ENCODE measurements at places on chromosomes 1 and 21.

GRCh38 chr1:192936313-192937018, 122.7 kb downstream of the UCHL5 start:
- H3K27me3 ChIP-seq, result no peaks in the 10 kb centered on the region
- H3K27ac ChIP-seq, result no peak overlapping the region
- no peak overlapping the region for H3K4me3 ChIP-seq
- no peak for DNase-seq

DNA sequence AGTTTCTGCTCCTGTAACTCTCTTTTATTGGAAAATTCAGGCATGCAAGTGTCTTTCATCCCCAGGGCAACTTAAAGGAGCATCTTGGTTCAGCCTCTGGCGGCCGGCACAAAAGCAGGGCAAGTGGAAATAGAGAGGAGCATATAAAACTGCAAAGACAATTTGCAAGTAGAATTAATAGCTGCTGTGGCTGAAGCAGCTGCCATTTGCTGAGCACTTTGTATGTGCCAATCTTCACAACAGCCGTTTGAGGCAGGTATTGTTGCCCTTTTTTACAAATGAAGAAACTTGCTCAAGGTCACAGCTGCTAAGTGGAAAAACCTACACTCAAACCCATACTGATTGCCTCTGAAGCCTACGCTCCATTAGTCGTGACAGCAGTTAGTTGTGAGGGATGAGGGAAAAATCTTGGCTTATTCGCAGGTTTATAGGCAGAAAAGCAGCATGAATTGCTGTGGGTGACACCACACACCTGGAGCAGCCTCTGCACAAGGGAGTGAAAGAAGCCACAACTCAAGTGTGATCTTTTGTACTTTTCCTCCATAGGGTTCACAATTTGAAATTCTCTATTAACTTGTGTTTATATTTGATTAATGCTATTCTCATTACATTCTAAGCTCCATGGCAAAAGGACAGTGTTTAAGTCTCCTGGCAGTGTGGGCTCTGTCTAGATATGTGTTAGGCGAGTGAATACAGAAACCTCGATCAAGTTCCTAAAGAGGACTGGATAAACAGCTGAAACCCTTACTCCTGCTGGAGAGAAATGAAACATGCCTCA, 99.0 kb upstream of the BEND5 start:
- H3K4me1 ChIP-seq, result no peaks in the 10 kb centered on the region
- no peak for DNase-seq
- H3K27me3 ChIP-seq, result no peaks in the 10 kb centered on the region
- no peak overlapping the region for H3K27ac ChIP-seq
- H3K4me3 ChIP-seq, result no peak overlapping the region

GRCh38 chr21:30337772-30338171, 278 bp upstream of the KRTAP27-1 start:
- no peak overlapping the region for H3K27ac ChIP-seq
- H3K4me1 ChIP-seq, result no peaks in the 10 kb centered on the region
- no peaks in the 10 kb centered on the region for H3K27me3 ChIP-seq
- DNase-seq, result no peak

DNA sequence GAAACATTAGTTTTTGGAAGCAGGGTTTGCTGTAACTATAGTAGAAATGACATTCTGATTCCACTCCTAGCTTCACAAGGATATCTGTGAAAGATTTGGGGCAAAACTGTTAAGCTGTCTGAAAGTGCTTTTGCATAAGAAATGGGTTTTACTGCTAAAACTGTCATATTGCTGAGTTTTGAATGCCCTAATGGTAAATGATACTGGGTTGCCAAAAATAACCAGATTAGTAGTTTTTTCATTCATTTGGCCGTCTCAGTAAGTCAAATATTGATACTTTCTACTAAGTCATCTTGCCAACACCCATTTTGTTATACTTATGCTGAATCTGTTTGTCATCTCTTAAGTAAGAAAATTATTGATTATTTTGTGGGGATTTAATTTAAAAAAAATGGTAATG, 399 bp upstream of the PTPRC start:
- peak overlapping the region; percentile 63 for H3K27ac ChIP-seq
- no peaks in the 10 kb centered on the region for H3K4me1 ChIP-seq
- H3K36me3 ChIP-seq, result no peaks in the 10 kb centered on the region
- no peak for DNase-seq

DNA sequence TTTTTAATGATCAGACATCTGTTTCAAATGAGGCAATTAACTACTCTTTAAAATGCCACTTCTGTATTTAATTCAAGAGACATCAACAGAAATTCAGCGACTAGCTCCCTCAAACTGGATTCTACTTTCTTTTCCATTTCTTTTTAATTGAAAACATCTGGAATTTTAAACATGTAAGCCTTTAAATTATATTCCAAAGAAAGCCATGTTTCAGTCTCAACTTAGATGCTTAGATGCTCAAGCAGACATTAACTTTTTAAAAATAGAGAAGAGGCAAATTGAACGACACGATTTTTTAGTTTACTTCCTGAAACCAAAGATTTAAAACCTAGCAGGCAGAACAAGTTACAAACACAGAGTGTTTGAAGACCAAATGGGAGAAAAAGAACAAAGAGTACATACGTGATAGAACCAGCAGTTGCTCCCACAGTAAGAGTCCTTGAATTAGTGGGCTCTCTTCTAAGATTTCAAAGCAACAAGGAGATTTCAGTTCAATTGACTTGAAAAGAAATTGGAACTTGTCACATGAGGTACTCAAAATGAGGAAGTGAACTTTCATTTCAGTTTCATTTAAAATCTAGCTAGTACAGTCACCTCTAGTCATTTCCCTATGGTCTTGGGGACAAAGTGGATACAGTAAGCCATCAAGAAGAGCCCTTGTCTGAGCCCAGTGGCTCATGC, at the start of gene CTSS:
Gene CTSS, minus strand, starts transcription at position 483 of the 681 bp plus-strand sequence. CDS start 1,015 bp downstream, outside the sequence.
- H3K36me3 ChIP-seq, result no peaks in the 10 kb centered on the region
- H3K4me3 ChIP-seq, result peak within 1 kb of the TSS; percentile 32
- DNase-seq, result no peak
- no peaks in the 10 kb centered on the region for H3K27me3 ChIP-seq
- H3K27ac ChIP-seq, result peak within 1 kb of the TSS; percentile 87

GRCh38 chr1:203311368-203312301, 6.3 kb downstream of the BTG2 start:
- peaks cover 43% of the 10 kb centered on the region for H3K4me1 ChIP-seq
- no peak overlapping the region for H3K4me3 ChIP-seq
- peaks cover 11% of the 10 kb centered on the region for H3K36me3 ChIP-seq
- no peaks in the 10 kb centered on the region for H3K27me3 ChIP-seq
- DNase-seq, result no peak

GRCh38 chr21:39648879-39649278, 36.1 kb downstream of the B3GALT5 start:
- H3K4me1 ChIP-seq, result peaks cover 8% of the 10 kb centered on the region
- H3K27me3 ChIP-seq, result no peaks in the 10 kb centered on the region
- no peak overlapping the region for H3K4me3 ChIP-seq
- H3K27ac ChIP-seq, result no peak overlapping the region
- no peak for DNase-seq

GRCh38 chr1:62841587-62842169, 57.7 kb downstream of the ATG4C start:
- H3K4me1 ChIP-seq, result no peaks in the 10 kb centered on the region
- H3K4me3 ChIP-seq, result no peak overlapping the region
- DNase-seq, result no peak
- H3K27me3 ChIP-seq, result no peaks in the 10 kb centered on the region
- no peaks in the 10 kb centered on the region for H3K36me3 ChIP-seq

- no peaks in the 10 kb centered on the region for H3K4me1 ChIP-seq
- no peak overlapping the region for H3K27ac ChIP-seq
- H3K36me3 ChIP-seq, result no peaks in the 10 kb centered on the region
- H3K4me3 ChIP-seq, result no peak overlapping the region
- no peak for DNase-seq
- no peaks in the 10 kb centered on the region for H3K27me3 ChIP-seq
Observed at GRCh38 chr1:35371506-35371905, 103.0 kb downstream of the ZMYM4 start.

GRCh38 chr1:43296207-43296606, 4.6 kb upstream of the TIE1 start:
- peaks cover 37% of the 10 kb centered on the region for H3K4me1 ChIP-seq
- no peak for DNase-seq
- no peaks in the 10 kb centered on the region for H3K36me3 ChIP-seq
- no peak overlapping the region for H3K4me3 ChIP-seq

DNA sequence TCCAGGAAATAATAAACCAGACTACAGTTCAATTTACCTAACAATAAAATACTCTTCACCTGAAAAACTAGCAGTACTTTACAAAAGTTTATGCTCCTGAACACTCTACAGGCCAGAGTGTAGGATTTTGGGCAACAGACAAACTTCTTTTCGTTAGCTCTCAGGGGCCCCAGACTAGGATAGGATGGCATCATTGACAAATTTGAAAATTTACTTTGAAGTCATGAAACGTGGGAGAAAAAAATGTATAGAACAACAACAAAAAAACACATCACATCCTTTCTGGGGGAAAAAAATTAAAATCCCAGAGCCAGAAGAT, 1.2 kb downstream of the PTP4A2 start:
- no peaks in the 10 kb centered on the region for H3K27me3 ChIP-seq
- no peaks in the 10 kb centered on the region for H3K36me3 ChIP-seq
- H3K4me3 ChIP-seq, result peak overlapping the region; percentile 64

DNA sequence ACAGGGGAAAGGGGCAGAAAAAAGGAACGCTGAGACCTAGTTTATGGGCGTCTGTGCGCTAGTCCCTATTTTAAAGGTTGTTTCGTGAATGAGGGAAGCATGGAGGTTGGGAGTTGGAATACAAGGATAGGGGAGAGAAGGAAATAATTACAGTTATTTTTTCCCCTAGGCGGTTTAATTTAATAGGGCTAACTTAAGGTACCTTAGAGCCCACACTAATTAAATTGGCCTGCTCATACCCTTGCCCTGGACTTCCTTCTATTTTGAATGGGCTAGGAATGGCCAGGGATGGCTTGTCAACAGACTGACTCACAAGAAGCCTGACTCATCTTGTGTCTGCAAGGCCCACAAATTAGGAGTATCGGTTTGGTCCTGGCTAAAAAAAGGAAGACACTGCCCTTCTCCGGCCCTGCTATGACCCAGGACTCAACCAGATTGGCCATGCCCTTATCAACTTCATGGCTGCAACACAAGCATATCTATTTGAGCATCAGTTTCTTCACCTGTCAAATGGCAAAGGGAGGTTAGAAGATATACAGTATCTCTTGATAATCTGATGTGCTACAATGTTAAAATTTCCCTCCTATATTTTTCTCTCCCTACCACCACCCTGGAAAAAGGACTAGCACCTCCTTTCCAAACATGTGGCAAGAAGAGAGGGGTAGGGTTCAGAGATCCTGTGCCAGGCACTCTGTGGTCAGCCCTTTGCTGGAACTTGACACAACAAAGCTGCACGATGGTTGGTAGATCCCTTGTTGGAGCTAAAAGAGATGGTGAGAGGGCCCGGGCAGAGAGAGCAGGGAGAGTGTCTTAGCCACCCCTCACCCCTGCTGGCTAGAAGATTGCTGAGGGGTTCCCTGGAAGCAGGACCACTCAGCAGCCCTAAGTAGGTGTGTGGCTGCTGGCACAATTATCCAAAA, 2.2 kb upstream of the SSBP3 start:
- no peak for DNase-seq
- no peaks in the 10 kb centered on the region for H3K27me3 ChIP-seq
- peak overlapping the region; percentile 99 for H3K27ac ChIP-seq
- H3K4me3 ChIP-seq, result no peak overlapping the region
- no peaks in the 10 kb centered on the region for H3K36me3 ChIP-seq
- H3K4me1 ChIP-seq, result peaks cover 39% of the 10 kb centered on the region

- no peaks in the 10 kb centered on the region for H3K36me3 ChIP-seq
- H3K27ac ChIP-seq, result no peak overlapping the region
- H3K27me3 ChIP-seq, result peaks cover 41% of the 10 kb centered on the region
- DNase-seq, result no peak
- H3K4me1 ChIP-seq, result peaks cover 8% of the 10 kb centered on the region
Observed at GRCh38 chr1:39666772-39667171, 5.1 kb downstream of the NT5C1A start.

DNA sequence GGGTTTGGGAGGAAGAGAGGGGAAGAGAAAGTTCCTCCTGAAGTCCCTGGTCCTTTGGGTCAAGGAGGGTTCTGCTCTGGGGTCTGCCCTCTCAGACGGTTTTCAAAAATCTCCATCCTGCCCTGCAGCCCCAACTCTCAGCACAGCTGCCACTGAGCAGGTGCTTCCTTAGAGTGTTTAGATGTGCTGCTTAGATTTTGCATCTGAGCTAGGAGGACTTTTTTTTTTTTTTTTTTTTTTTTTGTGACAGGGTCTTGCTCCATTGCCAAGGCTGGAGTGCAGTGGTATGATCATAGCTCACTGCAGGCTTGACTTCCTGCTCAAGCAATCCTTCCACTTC, 324.9 kb upstream of the POU3F1 start:
- DNase-seq, result no peak
- H3K27ac ChIP-seq, result no peak overlapping the region
- H3K4me1 ChIP-seq, result no peaks in the 10 kb centered on the region
- H3K27me3 ChIP-seq, result peaks cover 5% of the 10 kb centered on the region
- H3K4me3 ChIP-seq, result no peak overlapping the region

DNA sequence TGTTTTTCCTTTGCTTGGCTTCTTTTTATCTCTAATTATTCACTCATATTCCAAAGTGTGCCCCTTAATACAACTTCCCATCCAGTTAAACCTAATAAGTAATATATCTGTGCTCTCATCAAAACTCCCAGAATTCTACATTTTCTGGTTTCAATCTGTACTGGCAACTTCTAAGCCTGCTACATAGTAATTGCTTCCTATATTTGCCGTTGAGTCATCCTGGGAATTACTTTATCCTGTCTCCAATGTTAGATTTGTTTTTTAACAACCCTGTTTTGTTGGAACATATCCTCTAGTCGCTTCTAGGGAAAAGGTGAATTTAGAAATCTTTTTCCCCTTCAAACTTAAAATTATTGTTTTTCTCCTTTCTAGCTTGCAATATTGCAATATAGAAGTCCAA, 620.5 kb upstream of the PKN2 start:
- no peak overlapping the region for H3K27ac ChIP-seq
- H3K36me3 ChIP-seq, result no peaks in the 10 kb centered on the region
- no peaks in the 10 kb centered on the region for H3K4me1 ChIP-seq

DNA sequence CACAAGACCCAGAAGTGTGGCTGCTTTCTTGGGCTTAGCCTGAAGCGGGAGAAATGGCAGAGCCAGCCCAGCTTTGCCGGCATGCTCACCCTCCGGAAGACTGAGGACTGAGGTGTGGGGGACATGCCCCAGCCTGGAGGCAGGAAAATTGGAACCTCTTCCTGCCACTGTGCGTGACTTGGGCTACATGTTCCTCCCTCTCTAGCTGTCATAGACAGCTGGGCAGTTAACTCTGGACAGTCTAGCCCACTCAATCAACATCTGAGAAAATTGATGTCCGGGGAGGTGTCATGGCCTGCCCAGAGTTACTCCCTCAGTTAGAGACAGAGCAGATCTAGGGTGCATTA, 59.7 kb downstream of the UBE2T start:
- no peaks in the 10 kb centered on the region for H3K27me3 ChIP-seq
- H3K27ac ChIP-seq, result no peak overlapping the region
- no peaks in the 10 kb centered on the region for H3K36me3 ChIP-seq
- no peak overlapping the region for H3K4me3 ChIP-seq
- H3K4me1 ChIP-seq, result no peaks in the 10 kb centered on the region

GRCh38 chr21:29610779-29611360, 312.1 kb downstream of the BACH1 start:
- no peak overlapping the region for H3K4me3 ChIP-seq
- no peak overlapping the region for H3K27ac ChIP-seq
- H3K27me3 ChIP-seq, result no peaks in the 10 kb centered on the region
- no peaks in the 10 kb centered on the region for H3K4me1 ChIP-seq
- no peak for DNase-seq

All from transverse colon (tissue), 4 donors.